ENCODE measurements at places on chromosomes 16 and 17.
A peak's percentile ranks its signal among the peaks of the same experiment; 100 is the strongest.

DNA sequence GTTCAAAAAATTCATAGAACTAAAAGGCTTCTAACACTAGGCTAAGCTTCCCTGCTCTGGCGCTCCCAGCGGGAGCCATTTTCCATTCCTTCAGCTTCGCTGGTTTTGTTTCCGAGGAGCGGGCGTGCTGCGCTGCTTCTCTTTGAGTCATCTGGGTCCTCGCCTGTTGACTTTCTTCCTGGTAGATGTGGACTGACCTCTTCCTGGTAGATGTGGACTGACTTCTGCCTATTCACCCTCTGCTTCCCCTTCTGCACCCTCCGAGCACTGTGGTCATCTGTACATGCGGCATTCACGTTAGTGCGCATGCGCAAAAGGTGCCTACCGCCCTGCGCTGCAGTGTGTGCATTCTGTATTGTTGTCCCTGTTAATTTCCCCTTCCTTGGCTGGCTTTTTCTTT, 40.8 kb upstream of the SEC14L1 start:
- DNase-seq: peak; percentile 85

DNA sequence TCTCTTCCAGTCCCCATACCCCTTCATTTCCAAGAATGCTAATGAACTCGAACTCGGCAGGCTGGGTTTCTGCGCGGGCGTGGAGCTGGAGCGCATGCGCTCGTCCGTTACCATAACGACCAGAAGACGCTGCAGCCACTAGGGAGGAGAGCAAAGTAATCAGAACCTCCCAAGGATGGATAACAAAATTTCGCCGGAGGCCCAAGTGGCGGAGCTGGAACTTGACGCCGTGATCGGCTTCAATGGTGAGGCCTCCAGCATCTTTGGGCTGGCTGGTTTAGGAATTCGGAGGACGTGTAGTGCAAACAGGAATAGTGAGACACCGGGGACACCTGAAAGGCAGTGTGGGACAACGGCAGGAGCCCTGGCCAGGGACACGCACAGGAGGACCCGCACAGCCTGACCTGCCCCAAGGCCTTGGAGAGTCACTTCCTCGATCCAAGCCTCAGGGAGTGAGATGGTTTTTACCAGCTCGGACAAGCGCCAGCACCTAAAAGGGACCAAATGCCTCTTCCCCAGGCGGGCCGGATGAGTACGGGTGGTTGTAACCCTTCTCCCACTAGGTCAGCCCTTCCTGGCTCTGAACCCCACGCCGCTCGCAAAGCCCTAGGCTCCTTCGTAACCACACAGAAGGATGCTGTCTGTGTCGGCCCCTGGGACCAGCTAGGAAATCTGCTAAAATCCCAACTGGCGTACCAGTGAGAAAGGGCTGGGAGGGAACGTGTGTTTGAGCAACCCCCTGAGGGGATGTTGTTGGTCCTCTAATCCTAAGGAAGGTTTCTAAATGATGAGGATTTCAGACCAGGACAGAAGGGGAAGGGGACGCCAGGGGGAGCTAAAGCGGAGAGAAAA, at the start of gene CFAP52:
Gene CFAP52, plus strand, starts transcription at position 122 of the 852 bp plus-strand sequence. Its CDS starts 54 bp downstream, at position 176.
- DNase-seq: peak; percentile 71

GRCh38 chr17:633641-634101, 81.0 kb downstream of the VPS53 start:
- DNase-seq: peak; percentile 70

- DNase-seq: peak; percentile 95
These were observed 19.5 kb downstream of the CD7 start for GRCh38 chr17:82297714-82298537.

Measured in tibial artery (tissue), 4 donors.